ENCODE measurements at places on chromosomes 2 and 18. TPM values are rescaled to one million over a fixed set of nuclear protein-coding genes. Genes with fewer than 3 reads are reported as not detected.

The CELF4 gene
- total RNA-seq: not detected

The POTEC gene
- not detected for total RNA-seq

GRCh38 chr2:145034511-145034910, 514.6 kb upstream of the ZEB2 start:
- DNase-seq: no peak

The BCL11A gene
- 0.81 TPM for total RNA-seq

The CFAP221 gene
- not detected for total RNA-seq

DNA sequence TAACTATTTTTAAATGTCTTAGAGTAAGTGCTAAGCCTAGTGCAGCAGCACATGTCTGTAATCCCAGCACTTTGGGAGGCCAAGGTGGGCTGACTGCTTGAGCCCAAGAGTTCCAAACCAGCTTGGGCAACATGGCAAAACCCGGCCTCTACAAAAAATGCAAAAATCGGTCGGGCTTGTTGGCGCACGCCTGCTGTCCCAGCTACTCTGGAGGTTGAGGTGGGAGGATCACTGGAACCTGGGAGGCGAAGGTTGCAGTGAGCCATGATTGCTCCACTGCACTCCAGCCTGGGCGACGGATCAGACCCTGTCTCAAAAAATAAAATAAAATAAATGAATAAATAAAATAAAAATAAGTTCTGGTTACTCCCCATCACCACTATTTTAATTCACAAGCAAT, 783.4 kb downstream of the ERBB4 start:
- DNase-seq: no peak

The CCDC93 gene
- 59.9 TPM for total RNA-seq

DNA sequence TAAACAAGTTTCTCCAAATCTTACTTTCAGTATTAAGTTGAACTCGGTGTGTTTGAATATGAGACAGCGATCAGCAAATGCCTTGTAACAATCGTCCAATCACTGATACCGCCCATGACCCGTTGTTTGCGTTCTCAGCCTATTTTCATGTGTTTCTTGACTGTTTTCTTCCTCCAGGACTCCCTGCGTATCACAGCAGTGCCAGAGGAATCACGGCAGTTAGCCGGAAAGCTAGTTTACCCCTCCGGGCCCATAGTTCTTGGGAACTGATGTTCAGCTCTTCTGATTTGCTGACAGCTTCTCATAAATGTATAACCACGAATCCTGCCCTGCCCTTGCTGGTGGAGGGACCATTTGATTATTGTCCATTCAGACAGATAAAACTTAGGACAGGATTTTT, 42.2 kb upstream of the TPO start:
- DNase-seq: no peak

- DNase-seq: no peak
Observed at GRCh38 chr18:68991286-68991685, 193.4 kb downstream of the CCDC102B start.

The CNGA3 gene
- total RNA-seq: not detected

DNA sequence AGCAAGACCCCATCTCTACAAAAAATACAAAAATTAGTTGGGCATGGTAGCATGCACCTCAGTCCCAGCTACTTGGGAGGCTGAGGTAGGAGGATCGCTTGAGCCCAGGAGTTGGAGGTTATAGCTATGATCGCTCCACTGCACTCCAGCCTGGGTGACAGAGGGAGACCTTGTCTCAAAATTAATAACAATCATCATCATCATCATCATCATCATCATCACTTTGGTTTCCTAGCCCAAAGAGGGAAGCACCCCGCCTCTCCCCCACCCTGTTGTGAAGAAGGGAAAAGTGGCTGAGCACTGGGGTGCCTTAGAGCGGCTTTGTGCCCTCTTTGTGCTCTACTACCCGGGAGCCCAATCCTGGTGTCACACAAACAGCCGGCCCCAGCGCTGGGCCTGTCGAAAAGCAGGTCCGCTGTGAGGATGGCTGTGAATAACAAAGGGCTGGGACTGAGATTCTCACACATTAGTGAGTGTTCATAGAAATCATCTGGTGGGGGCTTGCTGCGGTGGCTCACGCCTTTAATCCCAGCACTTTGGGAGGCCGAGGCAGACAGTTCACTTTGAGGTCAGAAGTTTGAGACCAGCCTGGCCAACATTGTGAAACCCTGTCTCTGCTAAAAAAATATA, 42.6 kb upstream of the ASXL2 start:
- DNase-seq: no peak

The DLX1 gene
- total RNA-seq: not detected

The RFTN2 gene
- not detected for total RNA-seq

- no peak for DNase-seq
Observed at GRCh38 chr2:207121784-207122183, 44.0 kb downstream of the KLF7 start.

The SATB2 gene
- 0.71 TPM for total RNA-seq

DNA sequence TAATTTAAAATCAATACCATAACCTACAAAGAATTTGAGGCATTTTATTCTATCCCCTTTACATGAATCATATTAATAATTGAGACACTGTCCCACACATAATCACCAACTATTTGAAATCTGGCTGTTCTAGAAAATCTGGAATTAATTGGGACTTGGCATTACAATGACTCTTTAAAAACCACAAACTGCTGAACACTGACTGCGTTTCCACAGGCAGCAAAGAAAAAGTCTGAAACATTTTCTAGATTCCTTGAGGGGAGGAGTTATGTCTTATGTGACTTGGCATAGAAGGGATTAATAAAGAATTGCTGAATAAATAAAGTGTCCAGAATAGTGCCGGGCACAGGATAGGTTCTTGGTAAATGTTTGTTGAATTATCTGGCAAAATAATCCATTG, 61.4 kb downstream of the GPR39 start:
- no peak for DNase-seq

The CHAC2 gene
- 19.3 TPM for total RNA-seq

The AMER3 gene
- total RNA-seq: not detected

DNA sequence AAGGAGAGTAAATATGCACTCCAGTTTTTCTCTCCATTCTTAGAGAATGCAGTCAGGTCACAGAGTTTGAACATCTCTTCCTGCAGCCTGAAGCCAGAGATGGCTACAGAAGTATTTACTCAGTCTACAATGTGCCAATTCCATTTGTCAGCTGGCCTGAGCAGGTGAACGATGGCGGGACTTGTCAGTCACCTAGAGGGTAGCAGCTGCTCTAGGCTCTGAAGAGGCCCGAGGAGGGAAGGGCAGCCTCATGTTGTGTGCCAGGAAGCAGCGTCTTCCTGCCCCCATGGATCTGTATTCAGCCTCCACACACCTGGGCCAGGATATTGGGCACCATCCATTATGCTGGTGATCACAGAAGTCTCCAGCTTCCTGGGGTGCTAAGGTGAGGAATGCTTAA, 316.7 kb upstream of the CHAC2 start:
- DNase-seq: no peak

All from natural killer cell treated with Interleukin-12 subunit alpha and Interleukin-12 subunit beta and Interleukin-15 and Interleukin-18, amount 100 ng/mL, for 72 hours (primary cell).